ENCODE measurements at places on chromosomes 1 and 21. TPM values are rescaled to one million over a fixed set of nuclear protein-coding genes. Genes with fewer than 3 reads are reported as not detected.

SPRR2B gene
- not detected for total RNA-seq

GRCh38 chr1:224368409-224368808, 11.7 kb downstream of the CNIH4 start:
- DNase-seq: no peak

- DNase-seq: no peak
These were observed 21.9 kb downstream of the GPR161 start for GRCh38 chr1:168114845-168115244.

- no peak for DNase-seq
These were observed 18.7 kb upstream of the F5 start for GRCh38 chr1:169604781-169605560.

GRCh38 chr1:41919764-41920397, 1.2 kb upstream of the HIVEP3 start:
- DNase-seq: peak; percentile 40

GRCh38 chr1:204744107-204744779, 58.7 kb upstream of the LRRN2 start:
- no peak for DNase-seq

DNA sequence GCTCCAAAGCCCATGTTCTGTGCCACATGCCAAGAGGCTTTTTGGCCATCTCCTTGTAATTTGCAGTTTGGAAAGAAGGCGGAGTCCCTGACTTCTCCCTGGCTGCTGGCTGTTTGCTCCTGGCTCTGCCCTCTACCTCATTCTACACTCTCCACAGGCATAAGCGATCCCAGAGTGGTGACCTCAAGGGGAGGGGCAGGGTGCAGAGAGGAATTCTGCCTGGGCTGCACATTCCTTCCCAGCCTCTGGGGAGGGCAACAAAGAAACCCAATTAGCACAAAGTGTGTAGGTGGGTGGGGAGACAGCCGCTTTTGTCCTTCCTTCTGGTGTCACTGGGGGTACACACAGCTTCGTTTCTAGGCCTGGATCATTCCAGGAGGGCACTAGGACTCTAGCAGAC, 95.3 kb downstream of the HIVEP3 start:
- peak; percentile 45 for DNase-seq

DNA sequence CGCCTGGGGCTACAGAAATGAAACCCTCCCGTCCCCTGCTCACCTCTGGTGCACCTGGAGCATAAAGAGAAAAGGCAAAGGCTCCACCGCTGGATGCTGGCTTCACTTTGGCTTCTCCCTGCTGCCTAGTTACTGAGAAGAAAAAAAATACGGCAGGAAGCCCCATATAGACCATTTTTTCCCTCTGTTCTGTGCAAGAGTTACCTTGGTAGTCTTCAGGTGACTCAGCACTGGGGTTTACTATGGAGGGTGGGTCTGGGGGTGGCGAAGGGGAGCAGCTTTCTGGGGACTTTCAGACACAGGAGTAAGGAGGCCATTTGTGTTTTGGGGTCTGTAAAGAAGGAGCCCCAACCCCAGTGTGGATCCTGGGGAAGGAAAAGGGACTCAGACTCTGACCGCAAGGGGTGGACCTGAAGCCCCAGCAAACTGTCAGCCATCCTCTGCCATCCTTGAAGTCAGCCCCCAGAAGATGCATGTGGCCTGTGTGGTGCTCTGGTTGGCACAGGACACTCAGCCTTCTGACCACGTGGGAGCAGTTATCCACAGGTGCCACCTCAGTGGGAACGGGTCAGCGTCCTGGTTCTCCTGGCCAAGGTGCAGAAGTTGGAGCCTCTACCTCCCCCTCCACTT, 25.9 kb upstream of the EPS8L3 start:
- peak; percentile 19 for DNase-seq

- DNase-seq: peak; percentile 94
These were observed at the start of the genes FPGT and LRRIQ3 for GRCh38 chr1:74197657-74198552. TSS of gene FPGT (plus strand) at chr1:74198242. CDS start at chr1:74198279, 37 bp downstream. TSS of gene LRRIQ3 (minus strand) at chr1:74198176. CDS start at chr1:74183684, 14,492 bp downstream.

DNA sequence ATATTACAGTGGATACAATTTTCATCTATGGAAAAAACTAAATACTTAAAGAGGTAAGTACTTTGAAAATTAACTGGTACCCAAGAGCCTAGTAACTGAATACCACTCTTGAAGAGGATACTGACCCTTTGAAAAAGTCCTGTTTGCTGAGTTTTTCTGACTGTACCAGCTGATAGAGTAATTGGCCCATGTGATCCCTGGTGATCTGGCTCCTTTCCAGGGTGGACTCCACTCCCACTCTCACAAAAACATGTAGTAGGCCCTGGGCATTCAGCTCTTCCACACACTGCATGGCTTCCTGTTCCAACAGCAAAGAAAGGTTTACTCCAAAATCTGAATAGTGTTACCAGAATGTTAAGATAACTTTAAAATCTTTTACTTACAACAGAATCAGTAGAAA, 53.6 kb upstream of the HP1BP3 start:
- peak; percentile 9 for DNase-seq

- no peak for DNase-seq
These were observed 277.3 kb downstream of the MATN1 start for GRCh38 chr1:30446095-30446494.

DNA sequence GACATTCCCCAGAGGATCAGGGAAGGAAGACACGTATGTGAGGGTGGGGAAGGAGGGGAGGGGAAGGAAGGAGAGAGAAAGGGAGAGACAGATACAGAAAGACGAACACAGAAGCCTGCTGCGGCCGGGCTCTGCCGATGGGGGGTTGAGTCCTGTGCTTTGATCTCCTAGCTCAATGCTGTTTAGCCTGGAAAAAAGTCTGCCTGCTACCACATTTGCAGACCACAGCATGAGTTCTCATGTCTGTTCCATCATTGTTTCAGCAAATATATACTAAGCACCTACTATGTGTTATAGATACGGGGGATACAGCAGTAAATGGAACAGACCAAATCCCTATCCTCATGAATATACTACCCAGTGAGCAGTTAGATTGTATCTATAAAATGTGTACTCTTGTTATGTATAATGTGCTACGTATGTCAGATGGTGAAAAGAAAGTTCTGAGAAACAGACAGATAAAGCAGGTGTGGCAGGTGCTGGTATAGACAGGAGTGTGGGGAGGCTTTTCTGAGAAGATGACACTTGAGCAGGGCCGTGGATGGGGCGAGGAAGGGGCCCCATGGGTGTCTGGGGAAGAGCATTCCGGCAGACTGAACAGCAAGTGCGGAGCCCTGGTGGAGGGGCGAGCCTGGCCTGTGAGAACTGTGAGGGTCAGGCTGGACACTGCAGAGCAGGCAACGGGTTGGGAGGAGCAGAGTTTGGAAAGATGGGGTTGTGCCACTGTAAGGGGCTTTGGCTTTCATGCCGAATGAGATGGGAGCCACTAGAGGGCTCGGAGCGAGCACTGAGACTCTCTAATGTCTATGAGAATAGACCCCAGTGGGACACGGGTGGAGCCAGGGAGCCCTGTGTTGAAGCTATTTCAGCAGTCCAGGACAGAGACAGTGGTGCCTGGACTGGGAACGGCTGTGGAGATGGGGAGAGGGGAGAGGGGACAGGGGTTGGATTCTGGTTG, 34.1 kb downstream of the KIAA1614 start:
- no peak for DNase-seq

GRCh38 chr21:34967509-34968289, 81.4 kb downstream of the RUNX1 start:
- DNase-seq: peak; percentile 83
